ENCODE measurements at places on chromosomes 12 and 14. TPM values are rescaled to one million over a fixed set of nuclear protein-coding genes. Genes with fewer than 3 reads are reported as not detected.

- no peak overlapping the region for H3K4me3 ChIP-seq
- H3K36me3 ChIP-seq: no peaks in the 10 kb centered on the region
- no peak for DNase-seq
These were observed 36.0 kb downstream of the SPTLC2 start for GRCh38 chr14:77580477-77580876.

DNA sequence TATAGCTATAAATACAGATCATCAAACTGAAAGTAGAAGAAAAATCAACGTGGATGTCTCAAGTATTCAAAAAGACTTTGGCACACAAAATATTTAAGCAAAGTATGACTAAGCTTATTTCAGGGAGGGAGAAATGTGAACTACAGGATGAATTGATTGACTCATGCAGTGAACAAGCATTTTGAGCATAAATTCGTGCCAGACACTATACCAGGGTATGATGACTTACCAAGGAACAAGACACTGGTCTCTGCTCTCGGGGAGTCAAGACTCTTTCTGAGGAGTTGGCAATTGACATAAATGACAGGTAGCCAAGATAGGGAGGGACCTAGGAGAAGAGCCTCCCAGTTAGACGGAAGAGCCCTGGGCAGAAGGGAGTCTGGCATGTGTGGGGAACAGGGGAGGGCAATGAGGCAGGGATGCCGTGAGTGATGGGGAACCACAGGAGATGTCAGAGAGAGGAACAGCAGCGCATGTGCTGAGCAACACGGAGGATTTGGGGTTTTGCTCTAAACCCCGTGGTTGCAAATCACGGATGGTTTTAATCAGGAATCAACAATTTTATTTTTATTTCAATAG, 115.2 kb downstream of the TMEM132D start:
- H3K27me3 ChIP-seq: no peaks in the 10 kb centered on the region
- no peaks in the 10 kb centered on the region for H3K36me3 ChIP-seq
- H3K4me1 ChIP-seq: no peaks in the 10 kb centered on the region
- H3K4me3 ChIP-seq: no peak overlapping the region
- no peak overlapping the region for H3K27ac ChIP-seq

- H3K4me1 ChIP-seq: no peaks in the 10 kb centered on the region
- H3K36me3 ChIP-seq: no peaks in the 10 kb centered on the region
- H3K27ac ChIP-seq: no peak overlapping the region
- DNase-seq: no peak
These were observed 17.5 kb downstream of the POLE2 start for GRCh38 chr14:49670475-49670874.

GRCh38 chr12:19553175-19553574, 113.9 kb downstream of the AEBP2 start:
- no peak overlapping the region for H3K4me3 ChIP-seq
- peaks cover 8% of the 10 kb centered on the region for H3K4me1 ChIP-seq
- DNase-seq: no peak
- no peak overlapping the region for H3K27ac ChIP-seq
- H3K27me3 ChIP-seq: no peaks in the 10 kb centered on the region

- no peak overlapping the region for H3K4me3 ChIP-seq
- no peaks in the 10 kb centered on the region for H3K36me3 ChIP-seq
- no peak overlapping the region for H3K27ac ChIP-seq
- no peaks in the 10 kb centered on the region for H3K27me3 ChIP-seq
- DNase-seq: no peak
These were observed 458.8 kb upstream of the SOX5 start for GRCh38 chr12:24408305-24408704.

The KITLG gene
- total RNA-seq: 11.5 TPM

The OLR1 gene
- total RNA-seq: 0.66 TPM

Measured in psoas muscle (tissue), 8 donors.